ENCODE measurements at places on chromosomes 7 and 10.
A peak's percentile ranks its signal among the peaks of the same experiment; 100 is the strongest.

- no peak for DNase-seq
These were observed 71.9 kb downstream of the WAC start for GRCh38 chr10:28604567-28605536.

GRCh38 chr7:2399848-2400587 is 3.4 kb upstream of the CHST12 start:
- DNase-seq, result peak; percentile 81

- DNase-seq, result no peak
These were observed 65.3 kb upstream of the MDFIC start for GRCh38 chr7:114856625-114857024.

- no peak for DNase-seq
These were observed 259.0 kb downstream of the CXCL12 start for GRCh38 chr10:44125879-44126278.

- peak; percentile 73 for DNase-seq
These were observed 7.7 kb downstream of the CREB3L2 start for GRCh38 chr7:137994216-137994615.

GRCh38 chr7:109694149-109695071 is 1124.7 kb downstream of the DNAJB9 start:
- DNase-seq, result no peak

DNA sequence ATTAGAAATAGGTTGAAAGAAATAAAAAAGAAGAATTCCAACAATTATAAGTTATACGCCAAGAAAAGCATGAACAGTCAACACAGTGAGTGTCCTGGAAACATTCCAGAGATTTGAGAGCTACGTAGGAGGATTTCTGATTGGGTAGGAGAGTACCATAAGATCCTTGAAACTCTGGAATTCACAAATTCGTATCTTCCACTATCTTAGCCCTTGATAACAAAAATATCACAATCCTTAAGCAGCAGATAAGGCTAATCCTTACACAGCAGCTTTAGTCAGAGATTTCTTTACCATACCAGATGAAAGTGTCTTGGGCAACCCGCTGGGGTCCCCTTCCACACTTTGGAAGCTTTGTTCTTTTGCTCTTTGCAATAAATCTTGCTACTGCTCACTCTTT is 8.2 kb downstream of the TPK1 start:
- DNase-seq, result peak; percentile 45

DNA sequence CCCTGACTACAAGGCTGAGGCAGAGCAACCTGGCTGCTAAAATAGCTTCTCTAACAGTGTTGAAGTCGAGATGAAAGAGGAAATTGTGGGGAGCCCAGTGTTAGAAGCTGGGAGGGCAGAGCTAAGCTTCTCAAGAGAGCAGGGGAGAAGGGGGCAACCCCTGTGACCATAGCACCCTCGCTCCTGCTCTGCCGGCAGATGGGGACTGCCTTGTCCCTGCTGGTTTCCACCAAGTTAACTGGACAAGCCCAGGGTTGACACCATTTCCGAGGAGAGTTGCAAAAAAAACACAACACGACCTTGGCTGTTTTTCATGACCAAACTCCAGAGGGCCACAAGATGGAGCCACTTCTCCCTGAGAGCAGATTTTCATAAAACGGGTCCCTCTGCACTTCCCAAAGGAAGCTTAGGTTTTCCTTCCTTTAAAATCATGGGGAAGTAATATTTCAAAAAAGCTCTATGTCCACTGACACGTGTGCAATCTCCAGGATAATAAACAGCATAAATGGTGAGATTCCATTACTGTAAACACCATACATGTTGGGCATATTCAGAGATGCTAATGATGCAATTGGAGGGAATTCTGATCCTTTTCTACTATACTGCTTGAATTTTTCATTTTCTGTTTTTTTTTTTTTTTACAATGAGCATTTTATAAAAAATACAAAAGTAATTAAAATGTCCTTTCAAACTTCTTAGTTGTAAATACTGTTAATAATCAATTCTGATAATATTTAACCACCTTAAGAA is 140.4 kb downstream of the PIP4K2A start:
- no peak for DNase-seq

GRCh38 chr10:475709-476454 is 213.6 kb downstream of the DIP2C start:
- DNase-seq, result no peak

DNA sequence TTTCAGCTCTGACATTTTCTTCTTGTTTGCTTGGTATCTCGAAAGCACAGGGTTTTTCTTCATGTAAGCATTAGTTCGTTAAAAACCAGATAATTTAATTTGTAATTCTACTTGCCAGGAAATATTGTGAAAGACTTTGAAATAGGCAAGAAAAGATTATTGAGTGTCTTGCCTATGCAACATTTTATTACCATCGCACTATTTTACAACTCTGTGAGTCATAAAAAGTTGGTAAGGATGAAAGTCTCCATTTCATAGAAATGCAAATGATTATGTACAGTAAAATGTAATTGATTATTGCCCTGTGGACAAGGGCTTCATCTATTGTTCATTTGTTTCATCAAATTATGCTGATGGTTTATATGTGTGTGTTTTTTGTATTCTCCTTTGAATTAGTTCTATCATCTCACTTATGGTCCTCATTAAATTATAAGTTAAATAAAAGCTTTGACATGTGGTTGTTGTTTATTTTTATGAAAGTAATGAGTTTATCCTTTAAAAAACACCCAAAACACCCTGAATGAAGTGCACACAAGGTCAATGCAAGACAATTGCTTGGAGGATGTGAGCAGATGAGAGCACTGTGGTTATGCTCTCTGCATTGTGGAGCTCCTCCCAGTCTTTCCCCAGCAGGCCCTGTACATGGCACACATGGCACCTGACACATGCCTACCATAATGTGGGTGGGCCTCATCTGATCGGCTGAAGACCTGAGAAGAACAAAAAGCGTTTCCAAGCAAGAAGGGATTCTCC is 230.8 kb downstream of the CXCL12 start:
- DNase-seq, result no peak

DNA sequence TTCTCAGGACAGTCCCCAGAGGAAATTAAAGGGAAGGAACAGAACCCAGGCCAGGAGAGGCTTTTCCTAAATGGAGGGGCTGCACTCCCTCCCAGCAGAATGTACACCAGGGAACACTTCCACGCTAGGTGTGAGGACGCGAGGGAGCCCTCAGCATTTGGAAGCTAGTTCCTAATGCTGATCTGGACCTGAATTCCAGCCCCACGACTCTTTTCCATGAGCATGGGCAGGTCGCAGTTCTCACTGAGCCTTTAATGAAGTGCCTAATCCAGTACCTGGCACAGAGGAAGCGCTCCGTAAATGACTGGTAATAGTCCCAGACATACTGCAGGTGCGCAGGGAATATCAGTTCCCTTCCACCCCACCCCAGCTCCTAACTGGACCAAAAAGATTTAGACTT is 1.1 kb downstream of the ALOX5 start:
- no peak for DNase-seq

DNA sequence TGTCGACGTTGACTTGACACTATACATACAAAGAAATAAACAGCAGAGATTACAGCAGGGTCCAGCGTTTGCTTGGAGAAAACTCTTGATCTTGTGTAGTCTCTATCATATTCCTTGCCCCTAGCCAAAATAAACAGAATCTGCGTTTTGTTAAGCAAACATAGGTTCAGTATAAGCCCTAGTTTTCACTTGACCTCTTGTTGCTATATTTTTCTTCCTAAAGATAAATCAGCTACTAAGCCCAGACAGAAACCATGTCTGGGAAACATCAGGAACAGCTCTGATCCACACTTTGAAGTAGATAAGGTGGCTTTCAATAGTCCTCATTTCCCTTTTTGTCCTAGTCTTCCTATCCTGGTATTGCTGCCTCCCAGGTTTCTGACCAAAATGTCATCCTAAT is 328.2 kb upstream of the MAGI2 start:
- no peak for DNase-seq

- no peak for DNase-seq
These were observed 149.3 kb downstream of the TCERG1L start for GRCh38 chr10:131162211-131162610.

GRCh38 chr10:103765981-103766380 is 89.4 kb downstream of the SH3PXD2A start:
- no peak for DNase-seq

DNA sequence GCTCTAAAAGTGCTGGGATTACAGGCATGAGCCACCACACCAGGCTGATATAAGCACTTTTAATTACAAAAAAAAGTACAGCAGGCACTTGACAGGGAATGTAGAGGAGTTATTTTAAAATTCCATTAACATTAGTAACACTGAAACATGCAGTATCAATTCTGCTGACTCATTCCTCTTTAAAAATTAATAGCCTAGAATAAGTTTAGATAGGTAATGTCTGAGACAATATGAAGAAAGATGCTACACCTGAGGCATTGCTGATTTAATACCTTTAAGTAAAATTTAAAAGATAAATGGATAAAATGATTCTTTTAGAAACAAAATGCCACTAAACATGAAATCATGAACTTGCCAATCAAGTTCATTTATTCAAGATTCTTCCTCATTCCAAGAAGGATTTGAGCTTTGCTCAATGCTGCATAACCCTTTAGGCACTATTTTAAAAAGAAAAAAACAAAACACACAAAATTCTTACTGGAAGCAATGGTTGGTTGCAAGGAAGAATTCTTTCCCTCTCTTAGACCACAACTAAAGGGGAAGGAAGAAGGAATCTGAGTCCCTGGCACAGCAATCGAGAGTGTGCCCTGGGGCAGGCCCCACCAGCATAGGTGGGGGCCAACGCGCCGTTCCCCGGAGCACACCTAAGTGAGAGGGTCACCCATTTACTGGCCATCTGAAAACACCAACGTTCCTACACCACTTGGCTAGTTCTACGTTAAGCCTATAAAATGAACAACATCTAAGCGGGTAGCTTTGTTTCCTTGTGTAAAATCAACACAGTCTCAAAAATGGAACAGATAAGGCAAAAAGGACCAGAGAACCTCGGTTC is 26.6 kb downstream of the ESYT2 start:
- DNase-seq, result no peak

GRCh38 chr7:818031-818699 is 14.1 kb upstream of the SUN1 start:
- DNase-seq, result peak; percentile 32

DNA sequence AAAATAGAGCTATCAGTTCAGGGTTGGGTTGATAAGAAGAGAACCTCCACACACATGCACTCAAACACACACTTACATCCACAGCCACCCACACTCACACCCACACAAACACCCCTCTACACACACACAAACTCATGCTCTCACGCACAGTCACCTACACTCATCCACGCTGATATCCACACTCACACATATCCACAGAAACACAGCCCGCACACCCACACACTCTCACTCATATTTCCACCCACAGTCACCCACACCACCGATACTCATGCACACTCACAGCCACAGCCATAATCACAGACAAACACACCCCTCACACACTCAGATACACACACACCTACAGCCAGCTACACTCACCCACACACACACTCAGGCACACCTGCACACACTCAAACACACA is 333.0 kb upstream of the TPK1 start:
- DNase-seq, result no peak

DNA sequence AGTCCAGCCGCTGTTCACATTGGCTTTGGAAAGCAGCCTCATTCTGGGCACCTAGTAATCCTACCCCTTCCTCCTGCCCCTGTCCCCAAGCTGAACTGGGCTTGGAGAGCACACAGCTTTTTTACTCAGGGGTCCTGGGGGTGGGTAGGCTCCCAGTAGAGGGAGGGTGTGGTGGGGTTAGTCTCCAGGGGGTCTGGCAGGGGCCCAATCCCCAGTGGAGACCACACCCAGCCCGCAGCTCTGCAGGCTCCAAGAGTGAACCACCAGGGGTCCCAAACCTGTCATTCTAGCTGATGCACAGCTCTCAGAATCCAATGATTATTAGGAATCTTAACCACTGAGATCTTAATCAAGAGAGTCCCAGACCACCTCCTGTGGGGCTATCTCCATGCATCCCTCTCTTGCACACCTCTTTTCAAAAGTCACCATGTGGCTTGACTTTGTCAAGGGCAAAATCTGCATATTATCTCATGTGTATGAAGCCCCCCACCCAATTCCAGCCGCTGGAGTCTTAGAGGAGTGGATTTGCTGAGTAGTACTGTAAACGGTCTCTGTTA is 2.7 kb downstream of the HOXA11 start:
- DNase-seq, result no peak

DNA sequence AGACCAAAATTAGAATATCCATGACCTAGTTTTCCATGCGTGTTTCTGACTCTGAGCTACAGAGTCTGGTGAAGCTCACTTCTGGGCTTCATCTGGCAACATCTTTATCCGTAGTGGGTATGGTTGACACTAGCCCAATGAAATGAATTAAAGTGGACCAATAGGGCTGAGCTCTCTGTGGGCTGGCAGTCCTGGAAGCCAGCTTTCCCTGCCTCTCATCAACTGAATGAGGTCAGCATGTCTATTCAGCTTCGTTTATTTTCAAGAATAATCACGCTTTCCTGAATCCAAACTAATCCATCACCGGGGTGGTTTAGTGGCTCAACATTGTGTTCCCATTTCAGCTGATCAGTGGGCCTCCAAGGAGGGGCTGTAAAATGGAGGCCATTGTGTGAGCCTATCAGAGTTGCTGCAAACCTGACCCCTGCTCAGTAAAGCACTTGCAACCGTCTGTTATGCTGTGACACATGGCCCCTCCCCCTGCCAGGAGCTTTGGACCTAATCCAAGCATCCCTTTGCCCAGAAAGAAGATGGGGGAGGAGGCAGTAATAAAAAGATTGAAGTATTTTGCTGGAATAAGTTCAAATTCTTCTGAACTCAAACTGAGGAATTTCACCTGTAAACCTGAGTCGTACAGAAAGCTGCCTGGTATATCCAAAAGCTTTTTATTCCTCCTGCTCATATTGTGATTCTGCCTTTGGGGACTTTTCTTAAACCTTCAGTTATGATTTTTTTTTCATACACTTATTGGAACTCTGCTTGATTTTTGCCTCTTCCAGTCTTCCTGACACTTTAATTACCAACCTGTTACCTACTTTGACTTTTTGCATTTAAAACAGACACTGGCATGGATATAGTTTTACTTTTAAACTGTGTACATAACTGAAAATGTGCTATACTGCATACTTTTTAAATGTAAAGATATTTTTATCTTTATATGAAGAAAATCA is 35.5 kb downstream of the CAV1 start:
- peak; percentile 58 for DNase-seq

DNA sequence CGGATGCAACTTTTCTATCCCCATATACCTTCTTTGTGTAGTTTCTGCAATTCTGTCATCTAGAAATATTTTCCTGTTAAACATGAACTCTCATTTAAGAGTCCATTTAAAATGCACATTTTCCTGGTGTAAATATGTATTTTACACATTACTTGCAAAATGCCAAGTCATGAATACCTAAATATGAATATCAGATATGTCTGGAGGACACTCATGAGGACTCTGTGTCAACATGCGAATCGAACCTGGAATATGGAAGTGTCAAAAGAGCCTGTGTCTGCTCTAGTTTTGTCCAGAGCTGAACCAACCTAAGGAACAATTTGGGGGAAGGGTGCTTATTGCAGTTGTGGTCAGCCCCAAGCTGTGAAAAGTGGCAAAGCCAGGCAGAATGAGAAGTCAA is 163.7 kb upstream of the CELF2 start:
- no peak for DNase-seq

DNA sequence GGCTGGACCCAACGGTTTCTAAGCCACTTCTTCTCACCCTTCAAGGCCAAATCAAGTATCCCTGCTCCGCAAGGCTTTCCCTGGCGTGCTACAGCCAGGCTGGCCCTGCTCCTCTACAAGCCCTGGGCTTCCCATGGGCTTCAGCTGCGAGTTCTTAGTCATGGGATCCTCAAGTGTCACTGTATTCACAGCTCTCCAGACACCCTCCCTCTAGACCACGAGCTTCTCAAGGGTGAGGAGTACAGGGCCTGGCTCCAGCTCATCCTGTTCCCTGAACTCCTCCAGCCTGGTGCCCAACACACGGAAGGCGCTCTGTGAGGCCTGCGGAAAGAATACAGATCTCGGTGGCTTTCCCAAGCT is 38.8 kb downstream of the FAM53B start:
- DNase-seq, result no peak
